Thyroid gland (tissue), 4 donors: ENCODE measurements at places on chromosomes 11 and 22. TPM values are rescaled to one million over a fixed set of nuclear protein-coding genes. Genes with fewer than 3 reads are reported as not detected.

The UPK2 gene
- total RNA-seq, result not detected

The IL18 gene
- 18.3 TPM for total RNA-seq

The SLC15A3 gene
- 7.1 TPM for total RNA-seq

The ADM gene
- total RNA-seq, result 8.0 TPM

The CEND1 gene
- total RNA-seq, result not detected

The OR10V1 gene
- total RNA-seq, result not detected

The MIAT gene
- total RNA-seq, result 2.6 TPM

The TSKU gene
- total RNA-seq, result 152 TPM

The GAS2 gene
- total RNA-seq, result 10.2 TPM

The ANKK1 gene
- total RNA-seq, result 0.27 TPM

The TPBGL gene
- total RNA-seq, result 0.79 TPM

DNA sequence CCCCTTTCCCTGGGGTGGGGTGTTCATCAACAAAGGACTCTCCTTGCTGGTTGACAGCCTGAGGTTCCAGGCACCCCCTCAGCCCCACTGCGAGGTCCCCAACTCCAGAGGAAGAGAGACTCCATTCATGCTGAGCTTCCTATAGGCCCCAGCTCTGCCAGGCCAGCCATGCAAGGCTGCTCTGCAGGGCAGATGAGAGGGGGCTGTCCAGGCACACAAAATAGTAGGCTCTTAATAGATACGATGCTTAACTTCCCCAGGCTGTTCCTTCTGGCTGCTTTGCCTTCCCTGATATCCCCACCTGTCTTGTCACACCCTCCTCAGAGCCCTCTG is 45.0 kb upstream of the CRYBB3 start:
- no peak for DNase-seq

GRCh38 chr11:131809203-131809918 is 438.9 kb downstream of the NTM start:
- no peak for DNase-seq

GRCh38 chr11:2997406-2997805 is 5.3 kb upstream of the NAP1L4 start:
- no peak for DNase-seq

- no peak for DNase-seq
Measured at GRCh38 chr22:50105208-50106100, 15.6 kb downstream of the MOV10L1 start.

- DNase-seq, result no peak
Measured at GRCh38 chr22:20982563-20982882, 426 bp downstream of the LZTR1 start.

DNA sequence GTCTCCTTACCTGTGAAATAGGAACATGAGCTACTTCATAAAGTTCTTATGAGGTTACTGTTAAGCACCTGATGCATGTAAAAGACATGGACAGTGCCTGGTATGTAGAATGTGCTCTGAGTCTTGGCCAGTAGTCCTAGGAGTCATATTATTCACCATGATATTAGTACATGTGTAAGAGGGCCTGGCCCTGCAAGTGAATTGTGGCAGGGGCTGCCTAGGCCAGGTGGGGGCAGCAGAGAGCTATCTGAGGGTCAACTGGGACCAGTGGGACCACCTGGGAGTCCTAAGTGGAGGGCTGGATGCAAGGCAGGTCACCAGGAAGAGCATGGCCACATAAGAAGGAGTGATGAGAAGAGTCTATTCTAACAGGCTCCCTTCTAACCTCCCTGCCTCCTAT is 529.5 kb downstream of the SOX6 start:
- peak; percentile 26 for DNase-seq

- no peak for DNase-seq
Measured at GRCh38 chr11:128089962-128090361, 497.4 kb downstream of the ETS1 start.

DNA sequence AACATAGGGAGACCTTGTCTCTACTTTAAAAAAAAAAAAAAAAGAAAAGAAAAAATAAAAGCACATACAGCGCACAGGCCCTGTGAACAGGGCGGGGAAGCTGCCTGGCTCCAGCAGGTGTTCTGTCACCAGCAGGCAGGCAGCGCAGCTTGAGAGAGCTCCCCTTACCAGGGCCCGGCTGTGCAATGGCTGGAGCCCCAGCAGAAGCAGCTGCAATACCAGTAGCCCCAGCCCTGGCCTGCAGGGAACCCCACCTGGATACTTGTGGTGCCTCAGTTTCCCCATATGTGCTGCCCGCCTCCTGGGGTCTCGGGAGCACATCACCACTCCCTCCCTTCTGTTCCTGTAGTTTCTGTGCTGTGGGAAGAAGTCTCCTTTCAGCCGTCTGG is 12.3 kb downstream of the TSPAN32 start:
- no peak for DNase-seq
